Stimulated activated CD4-positive, alpha-beta T cell treated with anti-CD3 and anti-CD28 coated beads, TNF-alpha, amount 100 ng/mL, for 48 hours (primary cell): ENCODE measurements at places on chromosomes 11 and 22.

DNA sequence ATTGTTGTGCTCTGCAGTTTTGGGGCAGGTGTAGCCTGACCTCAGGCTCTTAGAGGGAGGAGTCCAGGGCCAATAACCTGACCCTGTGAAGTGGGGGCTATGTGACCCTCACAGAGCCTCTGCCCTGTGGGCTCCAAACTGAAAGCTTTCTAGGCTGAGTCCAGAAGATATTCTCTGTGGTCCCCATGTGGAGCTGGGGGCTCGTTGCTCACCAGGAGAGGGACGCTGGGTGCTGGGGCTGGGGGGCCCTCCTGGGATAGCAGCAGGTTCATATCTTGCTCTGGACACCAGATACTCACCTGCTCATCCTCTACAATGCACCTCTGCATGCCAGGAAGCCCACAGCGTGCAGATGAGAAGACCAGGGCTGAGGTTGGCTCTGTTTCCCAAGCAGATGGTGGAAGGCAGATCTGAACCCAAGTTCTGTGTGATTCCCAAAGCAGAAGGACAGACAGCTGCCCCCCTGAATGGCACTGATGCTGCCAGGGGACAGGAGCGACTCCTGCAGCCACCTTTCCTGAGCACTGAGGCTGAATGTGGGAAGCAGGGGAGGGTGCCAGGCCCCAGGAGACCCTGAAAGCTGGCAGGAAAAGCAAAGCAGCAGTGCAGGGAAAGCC, 1022.0 kb downstream of the TBC1D22A start:
- no peak for DNase-seq

DNA sequence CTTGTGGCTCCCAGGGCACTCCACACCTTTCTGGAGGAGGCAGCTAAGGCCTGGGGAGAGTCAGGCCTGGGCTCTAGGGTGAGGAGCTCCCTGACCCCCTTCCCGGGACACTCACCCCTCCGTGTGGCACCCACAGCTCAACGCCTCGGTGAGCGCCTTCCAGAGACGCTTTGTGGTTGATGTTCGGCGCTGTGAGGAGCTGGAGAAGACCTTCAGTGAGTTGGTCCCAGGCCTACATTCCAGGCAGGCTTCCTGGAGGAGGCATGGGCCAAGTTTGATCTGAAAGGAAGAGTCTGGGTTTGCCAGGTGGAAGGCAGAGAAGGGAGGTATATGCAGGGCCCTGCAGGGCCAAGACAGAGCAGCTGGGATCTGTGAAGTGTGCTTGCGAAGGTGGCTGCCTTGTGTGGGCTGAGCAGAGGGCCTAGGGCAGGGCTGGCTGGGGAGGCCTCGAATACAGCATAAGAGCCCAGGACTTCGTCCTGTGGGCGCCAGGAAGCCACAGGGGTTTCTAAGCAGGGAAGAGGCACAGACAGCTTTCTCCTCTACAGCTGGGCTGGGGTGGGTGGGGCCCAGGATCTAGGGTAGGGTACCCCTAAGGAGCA, 2.9 kb downstream of the TCIRG1 start:
- DNase-seq, result no peak

DNA sequence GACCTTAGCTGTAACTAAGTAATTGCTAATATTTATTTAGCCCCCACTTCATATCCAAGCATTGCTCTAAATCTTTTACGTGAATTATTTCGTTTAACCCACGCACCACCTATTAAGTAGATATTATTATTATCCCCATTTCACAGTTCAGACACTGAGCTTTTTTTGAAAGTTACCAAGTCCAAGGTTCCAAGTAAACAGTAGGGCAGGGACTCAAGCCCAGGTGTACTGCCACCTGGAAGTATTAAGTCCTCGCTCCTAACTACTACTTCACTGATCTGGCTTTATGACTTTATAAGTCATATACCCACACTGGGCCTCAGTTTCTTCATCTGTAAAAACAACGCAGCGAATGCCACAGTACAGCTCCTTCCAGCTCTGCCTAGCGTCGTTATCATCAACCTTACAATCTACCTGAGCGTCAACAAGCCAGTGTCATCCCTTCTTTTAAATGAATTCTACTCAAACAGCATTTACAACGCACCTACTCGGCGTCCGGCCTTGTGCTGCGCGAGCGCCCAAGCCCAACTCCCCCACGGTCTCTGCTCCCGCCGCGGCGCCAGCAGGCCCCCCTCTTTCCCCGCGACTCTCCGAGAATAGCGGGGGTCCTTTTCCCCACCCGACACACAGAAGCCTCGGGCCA, 624 bp downstream of the TMEM41B start:
- DNase-seq, result peak; percentile 9

GRCh38 chr11:128888034-128888985, 2.8 kb upstream of the KCNJ5 start:
- no peak for DNase-seq

DNA sequence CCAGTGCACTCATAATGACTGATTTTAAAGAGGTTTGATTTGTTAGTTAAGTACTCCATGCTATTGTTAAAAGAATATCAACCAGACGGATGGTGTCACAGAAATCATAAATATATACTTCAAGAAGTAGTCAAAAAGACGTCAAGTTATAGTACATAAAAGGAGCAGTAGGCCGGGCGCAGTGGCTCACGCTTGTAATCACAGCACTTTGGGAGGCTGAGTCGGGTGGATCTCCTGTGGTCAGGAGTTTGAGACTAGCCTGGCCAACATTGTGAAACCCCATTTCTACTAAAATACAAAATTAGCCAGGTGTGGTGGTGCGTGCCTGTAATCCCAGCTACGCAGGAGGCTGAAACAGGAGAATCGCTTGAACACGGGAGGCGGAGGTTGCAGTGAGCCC, 721.7 kb downstream of the JRKL start:
- no peak for DNase-seq

DNA sequence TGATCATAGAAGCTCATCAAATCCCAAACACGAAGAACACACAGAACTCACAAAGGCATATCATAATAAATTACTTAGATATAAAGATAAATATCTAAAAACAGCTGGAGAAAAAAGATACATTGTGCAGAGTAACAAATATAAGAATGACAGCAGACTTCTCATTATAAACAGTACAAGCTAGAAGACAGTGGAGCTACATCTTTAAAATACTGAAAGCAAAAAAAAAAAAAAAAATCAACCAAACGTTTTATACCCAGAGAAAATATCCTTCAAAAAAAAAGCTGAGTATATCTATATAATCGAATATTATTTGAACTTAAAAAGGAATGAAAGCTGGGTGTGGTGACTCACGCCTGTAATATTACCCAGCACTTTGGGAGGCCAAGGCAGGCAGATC, 90.0 kb downstream of the SBF2 start:
- no peak for DNase-seq

- no peak for DNase-seq
Measured at GRCh38 chr11:15158351-15159015, 43.8 kb downstream of the INSC start.

GRCh38 chr11:8167796-8168195, 1.0 kb downstream of the RIC3 start:
- DNase-seq, result no peak
